GM12891 (cell line): ENCODE measurements at places on chromosomes 2 and 18.

DNA sequence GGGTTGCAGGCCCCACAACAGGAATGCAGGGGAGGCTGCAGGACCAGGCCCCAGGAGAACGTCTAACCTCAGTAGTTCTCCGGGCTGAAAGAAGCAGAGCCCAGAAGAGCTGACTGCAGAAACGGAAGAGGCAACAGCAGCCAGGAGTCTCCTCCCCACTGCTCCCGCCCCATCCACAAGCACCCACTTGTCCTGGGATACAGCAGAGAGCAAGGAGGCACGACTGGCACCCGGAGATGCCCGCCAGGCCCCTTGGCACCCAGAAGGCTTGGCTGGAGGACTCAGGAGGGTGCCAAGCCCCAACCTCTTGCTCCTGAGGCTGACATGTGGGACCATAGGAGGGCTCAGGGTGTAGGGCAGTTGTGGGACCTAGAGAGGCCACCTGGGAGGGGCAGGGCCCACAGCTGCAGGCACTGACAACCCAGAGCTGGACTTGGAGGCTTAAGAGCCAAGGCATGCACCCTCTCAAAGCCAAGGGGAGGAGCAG is 29.0 kb upstream of the TNS1 start:
- no peak for DNase-seq

DNA sequence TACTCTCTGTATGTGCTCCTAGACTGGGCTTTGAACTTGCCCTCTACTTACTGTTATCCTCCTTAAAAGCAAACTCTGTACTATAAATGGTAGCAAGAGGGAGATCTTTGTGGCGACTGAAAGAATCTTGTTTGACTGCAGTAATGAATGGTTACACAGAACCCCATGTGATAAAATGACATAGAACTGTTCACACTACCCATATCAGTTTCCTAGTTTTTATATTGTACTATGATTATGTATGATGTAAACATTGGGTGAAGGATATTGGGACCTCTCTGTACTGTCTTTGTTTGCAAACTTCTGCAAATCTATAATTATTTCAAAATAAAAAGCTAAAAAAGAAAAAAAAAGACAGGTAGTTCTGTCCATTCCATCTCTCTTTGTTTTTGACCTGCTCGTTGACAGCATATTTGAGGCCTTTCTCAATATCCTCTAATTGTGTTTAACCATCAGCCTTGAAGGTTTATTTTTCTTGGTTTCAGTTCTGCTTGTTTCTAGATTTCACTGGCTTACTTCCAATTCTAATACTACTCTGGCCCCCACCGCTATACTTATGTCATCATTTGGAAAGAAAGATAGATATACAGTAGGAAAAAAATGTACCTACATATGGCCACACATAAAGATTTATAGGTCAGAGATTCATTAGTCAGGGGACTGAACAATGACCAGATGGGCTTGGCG is 79.2 kb upstream of the MYO3B start:
- no peak for DNase-seq

GRCh38 chr2:128536925-128537620 is 218.4 kb upstream of the HS6ST1 start:
- no peak for DNase-seq

GRCh38 chr2:176978921-176979320 is 233.7 kb upstream of the HNRNPA3 start:
- no peak for DNase-seq
